ENCODE measurements at places on chromosomes 12 and 14.

- no peak for DNase-seq
Measured at GRCh38 chr14:50013198-50013918, 103.0 kb downstream of the VCPKMT start.

- DNase-seq = no peak
Measured at GRCh38 chr12:45231515-45232145, 15.7 kb downstream of the ANO6 start.

DNA sequence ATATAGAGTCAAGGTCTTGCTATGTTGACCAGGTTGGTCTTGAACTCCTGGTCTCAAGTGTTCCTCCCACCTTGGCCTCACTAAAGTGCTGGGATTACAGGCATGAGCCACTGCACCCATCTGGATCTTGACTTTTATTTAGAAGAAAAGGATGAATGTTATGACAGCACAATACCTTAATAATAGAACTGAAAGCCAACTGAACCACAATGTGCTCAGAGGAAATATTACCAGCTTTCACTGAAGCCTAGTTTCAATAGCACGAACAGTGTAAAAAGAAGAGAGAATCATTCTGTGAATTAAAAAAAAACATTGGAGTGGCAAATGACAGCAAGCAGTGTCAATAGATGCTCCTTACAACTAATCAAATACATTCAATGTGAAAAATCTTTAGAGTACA lies 239.2 kb upstream of the RMST start:
- DNase-seq = no peak

DNA sequence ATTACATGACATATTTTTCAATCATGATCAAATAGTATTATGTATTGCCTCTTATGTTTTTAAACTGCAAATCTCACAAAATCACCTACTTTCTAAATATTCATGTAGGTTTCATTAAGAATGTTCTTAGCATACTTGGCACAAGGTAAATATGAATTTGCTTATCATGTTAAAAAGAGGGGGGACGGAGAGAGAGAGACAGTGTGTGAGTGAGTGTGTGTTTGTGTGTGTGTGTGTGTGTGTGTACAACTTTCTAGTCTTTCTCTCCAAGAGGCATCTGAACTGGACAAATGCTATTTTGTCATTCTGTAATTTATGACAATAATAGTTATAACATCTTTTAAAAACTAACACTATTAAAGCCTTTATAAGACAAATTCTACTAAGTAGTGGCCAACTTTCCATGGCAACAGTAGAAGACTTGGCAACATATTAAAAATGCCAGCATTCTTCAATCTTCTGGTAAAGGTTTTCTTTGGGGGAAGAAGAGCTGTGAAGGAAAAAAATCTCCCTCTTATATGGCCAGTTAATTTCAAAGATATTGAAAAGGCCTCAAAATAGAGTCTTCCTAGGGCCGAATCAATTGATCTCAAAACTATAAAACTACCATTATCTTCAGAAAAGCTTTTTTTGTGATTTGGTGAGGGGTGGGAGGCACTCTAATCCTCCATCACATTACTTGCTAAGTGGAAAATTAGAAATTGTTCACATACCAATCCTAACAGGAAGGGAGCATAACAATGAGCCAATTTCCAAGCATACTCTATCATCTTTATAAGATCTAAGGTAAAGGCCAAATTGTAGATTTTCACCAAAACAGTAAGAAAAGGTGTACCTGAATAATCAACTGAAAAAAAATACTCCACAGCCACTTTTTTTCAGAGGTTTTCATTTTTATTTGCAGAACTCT lies 28.2 kb downstream of the CDK17 start:
- DNase-seq = no peak

DNA sequence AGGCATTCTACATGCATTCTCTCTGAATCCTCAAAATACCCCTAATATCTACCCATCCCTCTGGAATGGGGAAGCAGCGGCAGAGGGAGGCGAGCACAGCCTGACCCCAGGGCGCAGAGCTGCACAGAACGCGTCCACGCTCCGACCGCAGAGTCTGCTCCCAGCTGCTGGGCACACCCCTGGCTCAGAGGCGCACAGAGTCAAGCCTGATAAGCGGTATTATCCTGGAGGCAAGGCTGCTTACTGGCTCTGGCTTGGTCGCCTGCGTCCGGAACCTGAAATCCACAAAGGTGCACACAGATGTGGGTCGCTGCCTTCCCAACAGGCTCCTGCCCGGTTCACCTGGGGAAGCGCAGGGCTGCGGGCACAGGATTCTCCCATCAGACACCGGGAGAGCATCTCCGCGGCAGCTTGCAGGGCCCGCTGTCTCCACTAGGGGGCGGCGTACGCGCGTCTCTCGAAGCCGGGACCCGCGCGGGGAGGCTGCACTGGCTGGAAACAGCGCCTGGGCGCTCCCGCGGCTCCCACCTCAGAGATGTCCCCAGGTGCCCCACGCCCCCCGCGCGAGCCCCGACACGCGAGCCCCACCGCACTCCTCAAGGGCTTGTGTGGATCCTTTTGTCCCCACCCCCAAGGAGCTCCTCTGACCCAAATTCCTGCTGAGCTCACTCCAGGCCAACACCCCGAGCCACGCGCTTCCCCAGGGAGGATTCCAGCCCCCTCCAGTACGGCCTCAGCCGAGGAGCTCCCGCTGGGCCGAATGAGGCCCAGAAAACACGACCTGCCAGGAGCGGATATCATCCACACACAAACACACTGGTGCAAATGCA lies 120.1 kb upstream of the FZD10 start:
- no peak for DNase-seq

GRCh38 chr14:104637546-104638003 lies 33.0 kb upstream of the TMEM179 start:
- no peak for DNase-seq

DNA sequence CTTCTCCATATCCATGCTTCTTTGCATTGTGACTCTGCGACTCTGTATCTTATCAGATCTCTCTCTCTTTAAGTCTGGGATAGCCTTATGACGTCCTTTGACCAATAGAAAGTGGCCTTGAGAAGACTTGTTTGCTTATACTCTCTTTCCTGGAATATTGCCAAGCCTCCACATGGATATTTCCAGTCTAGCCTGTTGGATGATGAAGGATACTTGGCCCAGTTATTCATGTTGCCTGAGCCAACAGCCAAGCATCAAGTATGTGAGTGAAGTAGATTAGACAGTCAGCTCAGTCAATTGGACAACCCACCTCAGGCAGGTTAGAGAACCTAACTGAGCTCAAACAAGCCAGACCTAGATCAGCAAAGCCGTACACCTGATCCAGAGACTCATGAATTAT lies 864.2 kb upstream of the MGAT4C start:
- no peak for DNase-seq

GRCh38 chr12:104275689-104276088 lies 27.9 kb upstream of the EID3 start:
- no peak for DNase-seq

DNA sequence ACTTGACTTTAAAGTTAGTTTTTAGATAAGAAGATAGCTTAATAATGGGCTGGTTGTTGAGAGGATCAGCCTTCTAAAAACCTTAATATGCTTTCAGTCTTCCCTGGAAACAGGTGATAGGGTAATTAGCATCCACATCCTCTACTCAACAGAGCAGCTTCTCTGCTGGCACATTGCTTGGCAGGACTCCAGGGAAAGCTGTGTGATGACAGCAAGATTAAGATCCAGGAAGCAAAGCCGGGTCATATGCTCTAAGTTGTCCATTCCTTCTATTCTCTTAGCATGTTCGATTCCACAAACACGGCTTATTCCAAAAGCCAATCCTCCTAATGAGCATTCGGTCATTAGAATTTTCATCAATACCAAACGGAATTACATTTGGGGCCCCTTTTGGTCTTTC lies 87.0 kb downstream of the HMGA2 start:
- DNase-seq = no peak

GRCh38 chr14:67068251-67068650 lies 121.0 kb upstream of the GARIN2 start:
- DNase-seq = no peak

GRCh38 chr14:33120966-33121365 lies 182.3 kb downstream of the NPAS3 start:
- no peak for DNase-seq

GRCh38 chr12:75478116-75478794 lies 2.3 kb upstream of the GLIPR1 start:
- no peak for DNase-seq

DNA sequence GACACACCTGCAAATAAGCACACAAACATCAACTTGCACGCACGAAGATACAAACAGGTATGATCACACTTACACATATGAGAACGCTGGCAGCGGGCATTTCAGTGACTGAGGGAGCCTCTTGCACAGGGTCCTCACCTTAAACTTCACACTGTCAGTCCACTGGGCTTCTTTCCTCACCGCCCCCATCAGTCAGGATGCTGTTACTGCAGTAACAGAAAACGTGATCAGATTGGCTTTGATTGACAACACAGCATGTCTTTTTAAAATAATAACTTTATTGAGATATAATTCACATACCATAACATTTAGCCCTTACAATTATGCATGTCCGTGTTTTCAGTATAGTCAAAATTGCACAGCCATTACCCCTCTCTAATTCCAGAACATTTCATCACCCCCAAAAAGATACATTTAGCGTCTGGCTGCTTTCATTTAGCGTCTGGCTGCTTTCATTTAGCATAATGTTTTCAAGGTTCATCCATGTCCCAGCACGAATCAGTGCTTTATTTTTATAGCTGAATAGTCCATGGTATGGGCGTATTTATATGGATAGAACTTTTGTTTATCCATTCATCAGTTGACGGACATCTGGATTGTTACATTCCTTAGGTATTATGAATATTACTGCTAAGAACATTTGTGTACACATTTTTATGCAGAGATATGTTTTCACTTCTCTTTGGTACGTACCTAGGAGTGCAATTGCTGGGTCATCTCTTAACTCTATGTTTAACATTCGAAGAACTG lies 8.4 kb downstream of the CCDC197 start:
- no peak for DNase-seq

GRCh38 chr12:71455028-71455737 lies 15.6 kb downstream of the LGR5 start:
- no peak for DNase-seq

- no peak for DNase-seq
Measured at GRCh38 chr14:74655599-74656395, 43.8 kb upstream of the LTBP2 start.

GRCh38 chr14:74425525-74426201 lies 347 bp downstream of the SYNDIG1L start:
- peak; percentile 29 for DNase-seq

DNA sequence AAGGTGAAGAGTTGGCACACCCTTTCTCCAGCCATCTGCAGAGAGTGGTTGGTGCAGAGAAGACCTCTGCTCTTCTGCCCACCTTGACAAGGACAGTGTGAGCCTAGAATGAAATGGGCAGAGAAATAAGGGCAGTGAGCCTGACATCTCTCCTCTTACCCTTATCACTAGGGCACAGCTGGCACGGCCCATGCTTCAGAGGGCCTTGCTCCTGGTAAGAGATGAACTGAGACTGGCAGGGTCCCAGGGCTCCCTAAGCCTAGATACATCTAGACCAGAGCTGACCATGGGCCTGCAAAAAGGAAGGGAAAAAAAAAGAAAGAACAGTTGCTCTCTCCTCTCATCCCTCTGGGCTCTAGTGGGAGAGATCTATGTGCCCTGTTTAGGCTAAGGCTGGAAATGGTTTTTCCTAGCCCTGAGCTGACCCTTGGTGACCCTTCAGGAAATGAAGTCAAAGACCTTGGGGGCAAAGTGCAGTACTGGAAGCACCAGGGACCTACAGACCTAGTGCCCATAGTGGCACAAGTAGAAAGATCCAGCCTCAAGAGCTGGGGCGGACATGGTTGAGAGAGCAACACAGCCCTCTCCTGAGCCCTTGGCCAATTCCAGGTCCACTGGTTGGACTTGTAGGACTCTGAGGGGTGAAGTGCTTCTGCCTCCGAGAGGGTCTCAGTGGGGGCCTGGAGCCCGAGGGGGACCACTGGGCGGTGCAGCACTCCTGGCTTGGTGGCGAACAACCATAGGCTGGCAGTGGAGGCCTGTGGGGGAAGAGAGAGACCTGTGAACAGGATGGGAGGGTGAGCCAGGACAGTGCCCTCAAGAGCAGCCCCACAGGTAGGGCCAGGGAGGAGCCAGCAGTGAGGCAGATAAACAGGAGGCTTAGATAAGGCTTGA lies 22.0 kb downstream of the PRPF40B start:
- DNase-seq = no peak

GRCh38 chr14:56195223-56195622 lies 77.0 kb downstream of the PELI2 start:
- no peak for DNase-seq

DNA sequence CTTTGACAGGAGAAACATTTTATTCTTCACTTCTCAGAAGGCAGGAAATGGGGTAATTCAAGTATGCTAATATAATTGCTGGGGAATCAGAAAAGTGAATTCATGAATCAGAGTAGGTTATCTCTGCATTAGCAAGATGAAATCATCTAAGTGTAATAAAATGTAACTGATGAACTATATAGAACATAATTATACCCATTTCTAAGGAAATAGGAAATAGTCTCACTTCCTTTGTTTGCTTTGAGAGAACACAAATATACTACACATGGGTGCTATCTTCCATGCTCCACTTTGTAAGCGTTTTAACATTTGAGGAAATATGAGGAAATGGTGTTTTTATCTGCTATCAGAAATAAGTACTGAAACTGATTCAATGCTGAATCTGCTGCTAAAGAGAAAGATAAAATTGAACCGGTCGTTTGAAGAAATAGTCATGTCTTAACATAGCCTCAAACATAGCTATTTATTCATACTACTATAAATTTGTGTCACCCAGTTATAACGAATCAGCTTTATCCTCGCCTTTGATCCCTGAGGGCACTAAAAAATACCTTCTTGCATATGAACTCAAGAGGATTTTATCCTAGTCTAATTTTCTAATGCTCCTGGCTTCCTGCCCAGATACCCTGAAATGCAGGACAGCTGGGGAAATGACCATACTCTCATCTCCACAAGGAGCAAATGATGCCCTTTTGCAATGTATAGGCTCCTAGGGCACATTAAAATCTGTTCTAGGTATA lies 696.0 kb downstream of the C12orf50 start:
- DNase-seq = no peak

DNA sequence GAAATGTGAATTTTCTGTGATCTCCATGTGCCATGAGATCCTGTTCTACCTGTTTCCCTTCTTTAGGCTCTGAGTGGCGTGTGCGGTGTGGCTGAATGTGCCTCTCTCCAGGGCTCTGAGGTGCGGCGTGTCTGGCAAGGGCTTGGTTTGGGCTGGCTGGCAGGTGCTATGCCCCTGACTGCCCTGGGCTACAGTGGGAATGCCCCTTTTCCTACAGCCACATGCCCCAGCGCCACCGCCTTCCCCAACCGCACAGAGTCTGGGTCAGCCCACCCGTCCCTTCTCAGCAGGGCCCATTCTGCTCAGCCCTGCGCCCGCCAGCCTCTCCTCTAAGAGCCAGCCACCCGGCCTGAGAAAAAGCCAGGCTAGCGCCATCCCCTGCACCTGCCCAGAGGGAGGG lies 24.7 kb downstream of the BTBD6 start:
- no peak for DNase-seq

- no peak for DNase-seq
Measured at GRCh38 chr12:31471823-31472222, 119.1 kb downstream of the DENND5B start.

DNA sequence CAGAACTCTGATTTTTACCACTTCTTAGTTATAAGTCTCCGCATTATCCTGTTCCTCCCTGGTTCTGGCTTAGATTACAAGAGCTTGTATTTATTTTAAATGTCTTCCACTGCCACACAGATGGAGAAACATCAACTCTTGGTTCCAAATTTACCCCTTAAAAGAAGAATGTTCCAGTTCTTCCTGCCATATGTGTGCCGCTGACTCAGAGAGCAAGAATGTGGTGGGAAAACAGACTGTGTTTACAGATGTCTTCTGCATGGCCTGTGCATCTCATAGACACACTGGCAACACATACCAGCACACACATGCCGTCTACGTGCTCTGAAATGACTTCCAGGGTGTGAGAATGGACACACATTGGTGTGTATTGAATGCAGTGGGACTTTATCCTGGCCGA lies 383.0 kb downstream of the LRIG3 start:
- no peak for DNase-seq

Measured in activated T-helper 9 cell treated with anti-CD3 and anti-CD28 coated beads, Interleukin-2, amount 50 U/mL, for 16 hours (primary cell).